ENCODE measurements at places on chromosomes 3 and 15.

- no peak for DNase-seq
Observed at GRCh38 chr15:74196175-74196574, 6.4 kb downstream of the STRA6 start.

DNA sequence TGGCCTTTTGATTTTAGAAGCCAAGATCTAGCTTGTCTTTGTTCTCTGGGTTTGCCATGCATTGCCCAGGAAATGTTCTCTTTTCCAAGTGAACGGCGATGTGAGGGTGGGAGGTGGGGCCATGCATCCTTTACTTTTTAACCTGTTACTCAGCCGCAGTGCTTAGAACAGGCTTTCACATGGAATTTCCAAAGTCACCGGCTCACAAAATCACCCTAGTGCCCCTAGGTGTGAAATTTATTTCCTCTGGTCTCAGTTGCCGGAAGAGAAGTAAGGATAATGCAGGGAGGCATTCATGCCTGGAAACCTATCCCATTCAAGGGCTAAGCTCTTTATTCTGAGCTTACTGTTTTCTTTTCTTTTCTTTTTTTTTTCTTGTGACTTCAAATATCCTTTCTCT is 93.2 kb downstream of the CACNA2D3 start:
- no peak for DNase-seq

DNA sequence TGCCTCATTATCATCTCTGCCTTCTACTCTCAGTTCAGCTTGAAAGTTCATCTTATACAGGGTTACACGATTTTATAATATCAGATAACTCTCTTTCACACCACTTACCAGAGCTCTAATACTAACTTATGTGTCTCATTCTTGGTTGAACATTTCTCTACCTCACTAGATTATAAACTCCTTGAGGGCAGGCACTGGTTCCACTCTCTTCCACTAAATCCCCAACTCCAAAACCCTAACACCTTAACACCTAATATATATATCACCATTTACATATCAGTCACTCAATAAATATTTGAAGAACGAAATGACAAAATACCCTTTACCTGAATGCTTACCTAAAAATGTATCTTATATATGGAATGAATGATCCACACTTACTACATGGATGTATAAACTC is 977.2 kb downstream of the FHIT start:
- no peak for DNase-seq

DNA sequence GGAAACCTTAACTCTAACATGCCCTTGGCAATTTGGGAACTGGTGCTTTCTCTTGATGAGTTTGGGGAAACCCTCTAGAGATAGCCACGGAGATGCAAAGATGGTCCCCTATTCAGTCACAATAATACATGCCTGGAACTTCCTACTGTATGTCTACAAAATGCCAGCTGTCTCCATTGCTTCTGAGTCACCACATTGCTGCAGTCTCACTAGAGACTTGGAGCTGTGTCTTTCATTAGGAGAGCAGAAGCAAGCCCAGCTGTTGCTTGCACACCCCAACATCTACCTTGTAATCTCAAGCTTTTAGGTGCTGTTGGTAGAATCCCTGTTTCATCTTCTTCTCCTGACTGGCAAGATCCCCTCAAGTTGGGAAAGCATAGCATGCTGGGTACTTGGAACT is 261.0 kb downstream of the ADAMTSL3 start:
- no peak for DNase-seq

GRCh38 chr3:132867956-132868355 is 145.7 kb upstream of the NPHP3 start:
- DNase-seq: no peak

- no peak for DNase-seq
Observed at GRCh38 chr3:45807133-45807532, 10.8 kb upstream of the SLC6A20 start.

DNA sequence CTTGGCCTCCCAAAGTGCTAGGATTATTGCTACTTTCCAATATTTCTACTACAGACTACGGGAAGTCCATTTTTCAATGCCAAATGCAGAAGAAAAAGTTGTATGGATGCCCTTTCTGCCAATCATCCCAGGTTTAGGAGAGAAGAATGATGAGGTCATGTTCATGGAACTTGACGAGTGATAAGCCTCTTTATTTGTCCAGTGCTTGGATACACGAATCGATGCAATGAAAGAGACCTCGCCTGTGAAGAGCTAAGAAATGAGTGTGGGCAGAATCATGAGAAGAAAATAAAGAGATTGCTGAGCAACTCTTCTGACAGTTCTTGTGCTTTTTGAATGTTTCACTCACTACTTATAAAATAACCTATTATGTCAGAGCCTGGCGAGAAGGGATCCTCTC is 996 bp upstream of the SLC28A1 start:
- DNase-seq: no peak

DNA sequence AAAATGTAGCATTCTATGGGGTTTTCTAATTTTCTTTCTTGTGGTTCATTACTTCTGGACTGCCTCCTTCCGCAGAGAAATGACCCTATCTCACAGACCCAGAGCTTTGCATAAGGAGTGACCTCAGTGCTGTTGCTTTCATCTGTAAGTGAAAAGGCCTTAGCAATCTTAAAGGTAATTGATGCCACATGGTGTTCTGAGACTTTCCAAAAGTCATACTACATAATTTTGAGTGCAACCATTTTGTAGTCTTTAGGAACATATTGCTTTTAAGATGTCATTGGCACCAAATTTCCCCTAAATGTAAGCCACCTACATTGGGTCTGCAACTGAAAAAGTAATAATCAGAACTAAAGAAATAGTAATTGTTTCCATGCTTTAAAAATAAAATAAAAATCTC is 9.2 kb upstream of the HHLA2 start:
- no peak for DNase-seq

DNA sequence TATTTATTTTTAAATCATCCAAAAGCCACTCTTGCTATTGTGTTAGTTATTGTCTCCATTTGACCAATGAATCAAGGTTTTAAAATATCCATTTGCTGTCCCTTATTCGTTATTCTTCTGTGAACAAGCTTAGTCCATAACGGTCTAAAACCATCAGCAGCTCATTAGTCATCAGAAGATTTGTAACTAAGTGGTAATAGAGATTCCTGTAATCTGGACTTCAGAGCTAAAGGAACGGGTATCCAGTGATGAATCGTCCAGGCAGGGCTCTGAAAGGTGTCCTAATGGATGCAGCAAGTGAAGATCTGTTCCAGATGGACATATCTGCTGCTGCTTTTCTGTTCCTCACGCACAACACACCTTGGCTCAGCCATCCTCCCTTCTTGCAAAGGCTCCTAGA is 362.7 kb upstream of the CFAP20DC start:
- DNase-seq: no peak

- peak; percentile 42 for DNase-seq
Observed at GRCh38 chr3:106338582-106339214, 469.9 kb upstream of the CBLB start.

GRCh38 chr3:169082634-169083033 is 580.9 kb downstream of the MECOM start:
- DNase-seq: no peak

- no peak for DNase-seq
Observed at GRCh38 chr3:61018807-61019206, 232.4 kb downstream of the FHIT start.

DNA sequence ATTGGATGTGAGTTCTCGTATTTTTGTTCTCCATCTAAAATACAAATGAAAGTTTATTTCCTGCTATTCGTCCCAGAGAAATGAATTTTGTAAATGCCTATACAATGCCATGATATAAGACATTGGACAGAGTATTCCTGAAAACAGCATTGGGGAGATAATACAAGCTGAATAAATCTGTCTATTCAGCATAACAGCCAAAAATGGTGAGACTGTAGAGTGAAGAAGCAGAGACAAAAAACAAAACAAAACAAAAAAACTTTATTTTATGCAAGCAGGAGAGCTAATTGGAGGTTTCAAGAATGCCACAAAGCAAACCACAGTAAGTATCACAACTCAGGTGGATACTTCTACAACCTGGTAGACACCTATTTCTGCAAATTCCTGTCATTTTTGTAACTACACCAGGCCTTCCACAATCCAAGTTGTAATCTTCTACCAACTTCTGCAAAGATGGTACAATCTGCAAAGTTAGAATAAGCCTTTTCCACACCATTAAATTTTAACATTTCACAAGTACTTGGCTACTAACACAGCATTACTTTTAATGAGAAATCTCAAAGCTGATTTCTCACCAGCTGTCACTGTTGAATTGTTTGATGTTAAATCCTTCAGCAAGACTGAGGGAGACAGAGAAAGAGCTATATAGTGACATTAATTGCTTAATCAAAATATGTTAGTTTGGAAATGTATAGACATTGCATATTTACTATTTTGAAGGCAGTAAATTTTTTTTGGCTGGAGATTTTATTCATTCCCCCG is 163.1 kb downstream of the CLSTN2 start:
- DNase-seq: no peak

- peak; percentile 25 for DNase-seq
Observed at GRCh38 chr15:56957812-56958406, 39.5 kb downstream of the TCF12 start.

DNA sequence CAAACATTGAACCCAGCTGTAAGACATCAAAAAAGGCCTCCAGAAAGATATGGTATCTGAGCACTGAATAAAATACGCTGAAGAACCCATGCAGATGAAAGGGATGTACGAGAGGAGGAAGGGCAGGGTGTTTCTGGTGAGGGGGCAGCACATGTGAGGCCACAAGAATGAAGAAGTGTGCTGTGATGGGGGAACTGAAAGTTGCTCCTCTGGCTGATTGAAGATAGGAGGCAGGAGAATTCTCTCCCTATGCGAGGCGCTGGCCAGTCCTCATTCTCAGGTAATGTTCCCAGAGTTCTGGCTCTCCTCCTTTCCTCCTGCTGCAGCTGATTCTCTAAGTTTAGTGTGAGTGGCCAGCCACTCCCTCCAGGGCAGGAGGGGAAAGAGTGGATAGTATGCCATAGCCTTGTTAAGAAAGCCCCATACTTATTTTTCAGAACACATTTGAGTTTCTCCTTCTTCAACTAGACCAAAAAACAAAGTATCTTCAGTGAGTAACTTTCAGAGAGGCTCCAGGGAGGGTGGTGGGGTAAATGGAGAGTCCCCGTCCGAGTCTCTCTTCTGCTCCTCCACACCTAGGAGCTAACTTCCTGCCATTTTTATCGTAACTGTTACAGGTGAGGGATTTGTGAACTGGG is 26.9 kb upstream of the MYO1E start:
- no peak for DNase-seq

DNA sequence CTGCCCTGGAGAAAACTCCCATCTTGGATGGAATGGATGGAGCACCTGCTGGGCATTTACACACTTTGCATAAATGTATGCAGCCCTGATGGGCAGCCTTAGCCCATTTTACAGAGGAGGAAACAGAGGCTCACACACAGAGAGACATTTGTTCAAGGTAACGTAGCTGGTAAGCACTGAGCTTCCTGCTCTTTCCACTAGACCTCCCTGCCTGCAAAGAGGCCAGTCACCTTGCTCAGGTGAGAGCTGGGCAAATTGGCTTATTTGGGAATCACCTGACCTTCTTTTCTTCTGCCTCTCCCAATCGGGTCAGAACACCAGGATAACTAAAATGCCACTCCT is 51.4 kb upstream of the FLNB start:
- DNase-seq: no peak

DNA sequence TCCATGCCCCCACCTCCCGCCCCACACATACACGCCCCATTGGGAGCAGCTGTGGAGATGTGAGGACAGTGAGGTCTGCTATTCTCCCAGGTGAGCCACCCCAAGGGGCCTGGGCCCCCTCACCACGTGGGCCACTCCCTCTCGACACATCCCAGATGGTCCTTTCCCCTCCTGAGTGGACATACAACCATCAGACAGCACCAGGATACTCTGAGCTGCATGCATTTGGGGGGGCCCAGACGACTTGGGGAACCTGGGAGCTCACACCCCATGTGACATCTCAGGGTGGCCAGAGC is 17.5 kb downstream of the FBLN2 start:
- no peak for DNase-seq

- no peak for DNase-seq
Observed at GRCh38 chr3:82088749-82089148, 327.3 kb upstream of the GBE1 start.

DNA sequence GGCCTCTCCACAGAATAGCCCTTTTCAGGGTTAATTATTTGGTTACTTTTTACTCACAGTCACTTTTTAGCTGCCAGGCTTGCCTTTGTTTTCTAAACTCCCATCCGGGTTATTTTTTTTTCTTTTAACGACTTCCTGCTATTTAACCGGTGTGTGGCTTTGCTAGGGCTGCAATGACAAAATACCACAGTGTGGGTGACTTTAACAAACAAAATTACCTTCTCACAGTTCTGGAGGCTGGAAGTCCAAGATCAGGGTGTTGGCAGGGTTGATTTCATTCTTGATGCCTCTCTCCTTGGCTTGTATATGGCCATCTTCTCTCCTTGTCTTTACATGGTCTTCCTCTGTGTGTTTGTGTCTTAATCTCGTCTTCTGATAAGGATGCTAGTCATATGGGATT is 91.5 kb downstream of the IL1RAP start:
- DNase-seq: no peak

DNA sequence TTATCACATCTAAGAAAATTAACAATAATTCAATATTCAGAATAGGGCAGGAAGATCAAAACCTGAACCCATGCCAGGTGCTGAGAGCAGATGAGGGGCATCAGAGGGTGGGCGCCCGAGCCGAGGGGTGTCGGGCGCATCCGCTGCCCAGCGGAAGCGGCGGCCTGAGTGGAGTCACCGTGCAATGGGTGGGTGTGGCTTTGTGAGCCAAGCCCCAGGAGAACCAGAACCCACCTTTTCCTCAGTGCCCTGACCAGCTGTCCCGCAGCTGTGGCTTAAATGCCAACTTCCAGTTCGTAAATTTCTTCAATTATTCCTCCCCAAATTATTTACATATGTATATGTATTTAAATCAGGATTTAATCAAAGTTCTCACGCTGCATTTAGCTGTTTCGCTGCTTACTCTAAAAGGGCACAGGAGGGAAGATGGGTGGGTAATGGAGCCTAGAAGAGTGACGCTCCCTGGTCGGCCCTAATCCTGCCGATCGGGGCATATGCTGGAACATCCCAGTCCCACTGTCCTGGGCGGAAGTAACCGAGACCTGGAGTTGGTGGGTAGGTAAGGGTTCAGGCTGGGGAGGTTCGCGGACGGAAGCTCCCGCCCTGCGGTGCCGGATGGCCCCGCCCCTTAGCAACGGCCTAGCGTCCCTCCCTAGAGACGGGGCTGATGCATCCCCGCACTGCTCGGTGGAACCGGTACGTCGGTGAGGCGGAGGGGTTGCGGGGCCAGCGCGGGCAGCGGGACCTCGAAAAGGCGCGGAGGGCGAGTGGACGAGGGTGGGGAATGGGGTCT is 1.3 kb downstream of the DNAH1 start:
- DNase-seq: peak; percentile 83

DNA sequence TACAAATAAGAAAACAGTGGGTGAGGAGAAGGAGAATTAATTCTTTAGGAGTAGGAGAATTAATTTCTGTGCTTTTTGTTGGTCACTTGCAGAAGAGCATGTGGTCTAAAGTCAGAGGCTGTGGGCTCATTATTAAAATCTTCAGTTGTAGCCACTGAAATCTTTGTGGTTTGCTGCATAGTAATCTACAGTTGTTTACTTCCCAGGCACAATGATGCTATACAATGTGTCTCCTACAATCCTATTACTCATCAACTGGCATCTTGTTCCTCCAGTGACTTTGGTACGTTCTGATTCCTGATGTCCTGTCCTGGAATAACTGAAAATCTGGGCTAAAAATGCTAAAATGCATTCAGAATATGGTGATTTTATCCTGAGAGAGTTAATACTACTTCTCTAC is 21.0 kb downstream of the IFT122 start:
- DNase-seq: peak; percentile 80

GRCh38 chr3:64574194-64574593 is 113.6 kb downstream of the ADAMTS9 start:
- DNase-seq: no peak
